ENCODE measurements at places on chromosomes 16 and 17.

GRCh38 chr16:87457709-87458423 is 35.0 kb downstream of the ZCCHC14 start:
- no peak for DNase-seq

GRCh38 chr17:29091606-29092289 is 48.8 kb downstream of the PIPOX start:
- no peak for DNase-seq

DNA sequence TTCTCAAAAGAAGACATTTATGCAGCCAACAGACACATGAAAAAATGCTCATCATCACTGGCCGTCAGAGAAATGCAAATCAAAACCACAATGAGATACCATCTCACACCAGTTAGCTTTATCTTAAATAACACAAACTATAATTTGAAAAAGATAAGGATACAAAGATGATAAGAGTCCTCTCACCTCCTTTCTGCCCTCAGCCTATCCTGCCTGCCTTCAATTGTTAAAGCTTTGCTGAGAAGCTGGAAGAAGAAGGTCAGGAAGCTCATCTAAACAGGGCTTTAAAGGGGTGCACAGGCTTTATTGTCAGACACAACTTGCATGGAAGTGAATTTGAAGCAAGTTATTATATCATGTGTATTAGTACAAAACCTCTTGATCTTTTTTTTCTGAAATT is 676.3 kb upstream of the GOT2 start:
- no peak for DNase-seq

- peak; percentile 97 for DNase-seq
These were observed 660 bp upstream of the PRRT2 start for GRCh38 chr16:29811170-29811895.

Measured in eye (tissue), 1 donor.